ENCODE measurements at places on chromosomes 6 and 20.
A peak's percentile ranks its signal among the peaks of the same experiment; 100 is the strongest.

GRCh38 chr20:21396599-21397340, 556 bp downstream of the NKX2-4 start:
- peak; percentile 18 for DNase-seq
- no peak overlapping the region for H3K4me3 ChIP-seq
- no peaks in the 10 kb centered on the region for H3K36me3 ChIP-seq

GRCh38 chr6:112269114-112269513, 14.7 kb upstream of the LAMA4 start:
- peak; percentile 51 for DNase-seq
- H3K27me3 ChIP-seq, result no peaks in the 10 kb centered on the region
- H3K27ac ChIP-seq, result no peak overlapping the region
- no peaks in the 10 kb centered on the region for H3K36me3 ChIP-seq

GRCh38 chr6:126072172-126072571, 85.8 kb downstream of the TRMT11 start:
- no peak overlapping the region for H3K4me3 ChIP-seq
- no peaks in the 10 kb centered on the region for H3K4me1 ChIP-seq
- H3K27ac ChIP-seq, result no peak overlapping the region
- H3K36me3 ChIP-seq, result no peaks in the 10 kb centered on the region

DNA sequence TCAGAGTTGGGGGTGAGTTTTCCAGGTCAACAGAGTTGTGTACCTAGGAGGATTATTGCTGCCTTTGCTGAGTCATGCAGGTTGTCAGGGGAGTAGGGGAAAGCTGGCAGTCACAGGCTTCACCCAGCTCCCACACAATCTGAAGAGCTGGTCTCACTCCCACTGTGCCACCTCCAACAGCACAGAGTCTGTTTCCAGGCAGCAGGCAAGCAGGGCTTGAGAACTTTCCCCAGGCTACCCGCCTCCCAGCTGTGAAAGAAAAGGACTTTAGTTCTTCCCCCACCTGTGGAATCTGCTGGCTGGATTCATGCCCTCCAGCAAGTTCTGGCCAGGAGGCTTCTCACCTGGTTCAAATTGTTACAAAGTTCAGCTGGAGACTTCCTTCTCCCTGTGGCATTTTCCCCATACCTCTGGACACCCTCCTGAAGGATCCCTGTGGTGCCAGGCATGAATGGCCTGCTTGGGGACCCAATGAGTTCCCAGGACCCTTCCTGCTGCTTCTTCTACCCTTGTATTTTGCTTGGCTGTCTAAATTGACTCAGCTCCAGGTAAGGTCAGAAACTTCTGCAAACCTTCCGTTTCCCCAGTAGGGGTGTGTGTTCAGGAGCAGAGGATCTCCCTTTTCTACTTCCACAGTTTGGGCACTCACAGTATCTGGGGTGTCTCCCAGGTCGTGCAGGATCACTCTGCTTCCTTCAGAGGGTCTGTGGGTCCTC, 378.1 kb upstream of the MAN1A1 start:
- no peak for DNase-seq
- H3K27ac ChIP-seq, result no peak overlapping the region
- no peaks in the 10 kb centered on the region for H3K36me3 ChIP-seq
- H3K27me3 ChIP-seq, result no peaks in the 10 kb centered on the region
- no peaks in the 10 kb centered on the region for H3K4me1 ChIP-seq
- no peak overlapping the region for H3K4me3 ChIP-seq

All from ovary (tissue), 10 donors.